CD4-positive, CD25-positive, alpha-beta regulatory T cell (primary cell): ENCODE measurements at places on chromosomes 2 and 18. TPM values are rescaled to one million over a fixed set of nuclear protein-coding genes. Genes with fewer than 3 reads are reported as not detected.

DNA sequence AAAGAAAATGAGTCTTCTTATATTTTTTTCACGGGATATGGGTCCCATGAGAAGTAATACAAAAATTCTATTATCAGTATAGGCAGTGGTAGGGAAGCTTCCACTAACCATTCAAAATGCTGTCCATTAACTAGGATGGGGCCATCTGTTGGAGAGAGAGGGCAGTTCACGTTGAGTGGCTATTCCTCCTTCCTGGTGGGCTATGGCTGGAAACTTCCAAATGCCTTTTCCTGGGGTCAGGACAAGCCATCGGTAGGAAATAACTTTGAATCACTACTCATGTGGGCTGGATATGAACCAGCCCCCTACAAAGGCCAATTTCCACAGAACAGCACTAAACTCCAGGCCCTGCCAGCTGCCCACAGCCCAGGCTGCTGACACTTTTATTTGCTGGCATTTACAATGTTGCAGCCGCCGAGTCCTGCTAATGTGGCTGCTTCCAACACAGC, 156.1 kb upstream of the HNRNPA3 start:
- no peak for DNase-seq

The TBR1 gene
- 0.32 TPM for total RNA-seq

DNA sequence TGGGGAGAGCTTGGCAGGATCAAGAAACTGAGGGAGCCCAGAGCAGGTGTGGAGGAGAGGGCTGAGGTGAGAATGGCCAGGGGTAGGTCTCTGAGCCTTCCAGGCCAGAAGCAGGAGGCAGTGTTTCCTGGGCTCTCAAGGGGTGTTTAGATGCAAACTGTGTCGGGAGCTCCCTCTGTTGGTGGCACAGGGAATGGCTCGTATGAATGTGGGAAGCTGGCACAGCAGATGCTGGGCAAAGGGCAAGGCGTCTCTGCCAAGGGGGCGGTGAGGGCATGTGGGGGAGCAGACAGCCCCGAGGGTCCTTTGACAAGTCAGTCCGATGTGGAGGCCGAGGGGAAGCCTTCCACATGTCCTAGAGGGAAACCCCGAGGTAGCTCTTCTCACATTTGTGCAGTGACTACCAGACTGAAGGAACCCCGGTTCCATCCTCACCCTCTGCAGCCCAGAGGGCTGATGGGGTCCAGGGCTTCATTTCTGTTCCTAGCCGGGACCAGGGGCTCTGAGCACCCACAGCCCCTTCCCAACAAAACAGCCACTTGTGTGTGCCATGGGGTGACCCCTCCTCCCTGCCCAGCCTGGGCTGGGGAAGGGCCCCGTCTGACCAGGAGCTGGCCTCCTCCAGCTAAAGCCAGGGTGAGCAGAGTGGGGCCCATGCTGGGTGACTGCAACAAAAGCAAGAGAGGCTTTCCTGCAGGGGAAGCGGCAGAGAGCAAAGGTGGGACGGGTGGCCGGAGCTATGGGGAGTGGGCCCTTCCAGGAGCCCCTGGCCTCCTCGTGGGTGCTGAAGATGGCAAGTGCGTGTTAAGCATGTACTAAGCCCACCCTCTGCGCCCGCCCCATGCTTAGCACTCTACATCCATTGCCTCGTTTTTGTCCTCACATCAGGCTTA, 103.4 kb downstream of the SEPTIN10 start:
- DNase-seq = peak; percentile 77

DNA sequence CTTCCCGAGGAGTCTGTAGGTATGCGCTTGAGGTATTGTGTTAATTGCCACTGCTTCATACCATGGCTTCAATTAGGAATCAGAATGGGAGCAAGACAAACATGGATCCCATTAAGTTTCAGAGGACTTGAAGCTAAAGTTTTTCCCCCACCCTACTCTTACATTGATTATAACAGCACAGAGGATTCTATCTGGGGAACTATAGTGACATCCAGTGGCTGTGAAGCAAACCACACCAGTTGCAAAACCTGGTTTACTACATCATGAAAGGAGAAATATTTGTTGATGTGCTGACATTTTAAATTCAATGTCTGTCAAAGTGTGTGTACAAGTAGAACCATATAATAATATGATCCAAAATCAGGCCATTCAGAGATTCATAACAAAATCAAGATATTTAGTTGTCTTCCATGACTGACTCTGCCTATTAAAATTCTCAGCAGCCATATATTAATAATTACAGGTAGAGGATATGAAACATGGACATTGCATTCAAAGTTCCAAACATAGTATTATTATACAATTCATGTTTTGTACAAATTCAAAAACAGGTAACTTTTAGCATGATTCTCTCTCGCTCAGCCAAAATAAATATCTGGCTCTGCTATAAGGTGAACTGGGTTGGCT, 82.9 kb downstream of the GRB14 start:
- peak; percentile 1 for DNase-seq

DNA sequence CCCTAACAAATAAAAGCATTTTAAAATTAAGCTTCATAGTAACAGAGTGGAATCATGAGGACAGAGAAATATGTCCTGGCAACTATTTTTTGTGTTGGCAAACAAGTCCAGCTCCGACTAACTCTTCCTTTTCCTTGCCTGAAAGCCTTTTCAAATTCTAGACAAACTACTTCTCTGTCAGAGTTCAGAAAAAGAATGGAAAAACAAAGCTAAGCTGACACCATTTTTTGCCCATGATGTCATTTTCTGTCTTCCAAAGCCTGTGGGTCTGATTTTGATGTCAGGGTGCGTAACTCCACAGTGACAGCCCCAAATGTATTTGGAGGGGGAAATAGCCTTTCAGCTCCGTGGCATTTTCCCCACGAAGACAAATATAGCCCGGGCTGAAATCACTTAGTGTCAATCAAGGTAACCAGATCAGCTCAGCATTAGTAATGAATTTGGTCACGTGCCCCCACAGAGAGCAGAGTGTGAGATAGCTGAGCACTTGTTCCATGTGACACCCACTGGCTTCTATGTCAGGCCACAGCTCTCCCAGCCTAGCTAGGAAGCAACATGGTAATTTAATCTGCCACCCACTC, 233.0 kb upstream of the SIX2 start:
- no peak for DNase-seq

DNA sequence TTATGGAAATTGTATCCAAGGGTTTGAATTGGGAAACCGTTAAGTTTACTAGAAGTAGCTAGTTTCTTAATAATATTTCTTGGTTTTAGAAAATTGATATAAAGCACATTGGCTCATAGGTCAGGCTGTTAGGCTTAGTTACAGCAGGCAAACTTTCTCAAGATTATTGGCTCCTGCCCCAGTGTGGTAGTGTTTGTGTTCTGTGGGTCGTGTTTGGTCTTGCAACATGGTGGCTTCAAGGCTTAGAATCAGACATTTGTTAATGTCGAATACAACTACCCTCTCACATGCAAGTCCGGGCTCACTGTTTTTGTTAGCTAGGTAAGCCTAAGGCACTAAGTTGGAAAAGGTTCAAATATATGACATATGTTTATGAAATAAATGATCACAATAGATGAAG, 19.6 kb downstream of the CERS6 start:
- no peak for DNase-seq

- no peak for DNase-seq
These were observed 18.6 kb downstream of the NRXN1 start for GRCh38 chr2:51013079-51013932.

DNA sequence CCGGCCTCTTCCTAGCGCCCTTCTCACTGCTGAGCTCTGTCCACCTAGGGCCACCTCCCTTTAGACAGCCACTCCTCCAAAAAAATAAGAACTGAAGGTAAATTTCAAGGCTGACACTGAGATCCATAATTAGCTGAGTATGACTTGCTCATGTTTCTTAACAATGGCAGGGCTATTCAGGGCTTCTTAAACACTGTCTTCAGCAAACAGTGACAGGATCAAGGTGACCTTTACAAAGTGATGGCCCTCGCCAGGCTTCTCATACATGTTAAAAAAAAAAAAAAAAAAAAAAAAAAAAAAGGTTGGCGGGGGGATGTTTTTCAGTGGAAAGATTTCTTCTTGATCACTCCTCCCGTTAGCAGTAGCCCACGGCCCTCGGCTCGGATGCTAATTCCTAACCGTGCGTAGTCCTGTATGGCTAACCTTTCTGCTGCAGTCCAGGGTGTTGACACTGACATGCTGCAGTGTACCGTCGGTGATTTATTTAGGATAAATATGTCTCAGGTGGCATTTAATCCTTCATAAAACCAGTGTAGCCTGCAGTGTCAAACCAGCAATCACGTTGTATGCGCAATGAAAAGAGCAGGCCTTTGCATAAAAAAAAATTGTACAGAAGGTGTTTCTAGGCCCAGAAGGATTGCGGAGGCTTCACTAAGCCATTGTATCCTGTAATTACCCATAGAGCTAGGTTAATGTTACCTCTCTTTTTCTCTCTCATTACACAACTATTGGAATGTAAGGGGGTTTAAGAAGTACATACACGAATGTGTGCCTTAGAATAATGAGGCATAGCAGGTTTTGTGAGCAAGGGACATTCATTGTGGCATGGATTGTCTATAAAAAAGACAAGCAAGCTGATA, 142.7 kb downstream of the PTGR3 start:
- DNase-seq = no peak

The FOXI3 gene
- not detected for total RNA-seq

DNA sequence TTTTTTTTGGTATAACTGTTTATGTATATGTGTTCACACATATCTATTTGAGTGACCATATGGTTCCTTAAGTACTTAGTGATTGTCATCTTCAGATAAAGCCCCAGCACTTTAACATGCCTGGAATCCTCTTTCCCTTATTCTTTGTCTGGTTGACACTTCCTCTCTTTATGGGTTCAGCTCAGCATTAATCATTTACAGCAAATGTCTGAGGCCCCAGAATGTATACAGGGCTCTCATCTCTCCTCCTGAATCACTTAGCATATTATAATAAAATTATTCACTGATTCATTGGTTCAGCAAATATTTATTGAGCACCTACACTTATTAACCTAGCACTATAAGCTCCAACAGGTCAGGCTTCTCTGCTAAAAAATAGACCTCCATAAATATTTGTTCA, 43.5 kb upstream of the CD28 start:
- DNase-seq = no peak
